ENCODE measurements at places on chromosomes 6 and 20. TPM values are rescaled to one million over a fixed set of nuclear protein-coding genes. Genes with fewer than 3 reads are reported as not detected.

- no peak for DNase-seq
Observed at GRCh38 chr6:34508425-34508824, 42.5 kb downstream of the PACSIN1 start.

DNA sequence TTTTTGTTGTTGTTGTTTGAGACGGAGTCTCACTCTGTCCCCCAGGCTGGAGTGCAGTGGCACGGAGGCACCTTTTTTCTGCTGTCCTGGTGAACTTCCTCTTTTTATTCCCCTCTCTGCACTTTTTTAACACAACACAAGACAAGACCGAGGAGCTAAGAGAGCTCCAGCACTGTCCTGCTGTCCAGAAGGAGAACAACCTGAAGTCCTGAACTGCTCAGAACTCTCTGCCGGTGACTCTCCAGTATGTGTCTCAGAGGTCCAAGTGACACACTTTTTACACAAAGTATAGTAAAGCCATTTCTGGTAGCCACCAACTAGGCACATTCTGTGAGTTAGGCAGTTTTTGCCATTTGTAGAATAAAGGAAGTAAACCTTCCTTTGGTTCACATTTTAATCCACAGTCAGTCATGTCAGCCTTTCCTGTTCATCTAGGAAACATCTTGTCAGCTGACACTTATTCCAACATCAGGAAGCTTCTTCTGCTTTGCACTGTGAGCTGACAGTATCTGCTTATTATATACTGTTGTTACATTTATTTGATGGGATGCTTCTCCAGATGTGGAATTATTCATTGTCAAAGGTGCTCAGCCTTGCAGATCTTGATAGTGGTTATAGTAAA lies 28.1 kb upstream of the TXNDC5 start:
- DNase-seq = no peak

GRCh38 chr6:125212377-125212776 lies 58.8 kb downstream of the TPD52L1 start:
- no peak for DNase-seq

GRCh38 chr20:62451156-62451767 lies 23.9 kb upstream of the RBBP8NL start:
- no peak for DNase-seq

Gene VSTM2L
- total RNA-seq = 1.4 TPM

Gene MUC21
- total RNA-seq = not detected

Gene SALL4
- 0.02 TPM for total RNA-seq

Gene HCRTR2
- total RNA-seq = not detected

GRCh38 chr6:90459225-90459758 lies 127.6 kb downstream of the MAP3K7 start:
- no peak for DNase-seq

- no peak for DNase-seq
Observed at GRCh38 chr20:31861385-31862156, 8.8 kb downstream of the DUSP15 start.

DNA sequence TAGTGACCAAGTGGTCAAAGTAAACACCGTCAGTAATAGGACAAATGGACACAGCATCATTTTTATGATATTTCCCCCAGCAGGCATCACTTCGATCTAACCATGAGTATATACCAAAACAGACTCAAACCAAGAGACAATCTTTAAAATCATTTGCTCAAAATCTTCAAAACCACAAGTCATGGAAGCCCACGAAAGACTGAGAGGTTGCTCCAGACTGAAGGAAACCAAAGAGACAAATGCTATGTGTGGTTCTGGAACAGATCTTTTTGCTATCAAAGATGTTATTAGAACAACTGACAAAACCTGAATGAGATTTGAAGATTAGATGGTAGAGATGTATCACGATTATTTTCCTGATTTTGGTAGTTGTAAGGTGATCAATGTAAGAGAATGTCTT lies 197.7 kb downstream of the TBXT start:
- DNase-seq = no peak

DNA sequence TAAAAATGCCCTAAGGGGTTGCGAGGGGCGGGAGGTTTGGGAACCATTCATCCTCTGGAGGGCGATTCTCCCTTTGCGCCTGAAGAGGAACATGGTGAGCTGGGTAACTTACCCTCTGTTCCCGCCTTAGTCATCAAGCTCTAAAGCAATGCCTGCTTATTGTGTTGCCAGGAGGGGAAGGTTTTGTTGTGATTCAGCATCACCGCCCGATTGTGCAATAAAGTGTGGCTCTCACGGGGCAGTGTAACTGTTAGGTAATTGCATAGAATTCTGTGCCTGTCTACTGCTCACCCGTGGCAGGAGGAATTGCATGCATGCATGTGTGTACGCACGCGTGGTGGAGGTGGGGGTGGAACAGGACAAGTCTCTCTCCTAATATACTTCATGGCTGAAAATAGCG lies 95.5 kb upstream of the AGPAT4 start:
- DNase-seq = peak; percentile 76

Gene GRM4
- not detected for total RNA-seq
